Activated CD4-positive, alpha-beta T cell treated with anti-CD3 and anti-CD28 coated beads, Interleukin-2, amount 50 U/mL, for 48 hours (primary cell): ENCODE measurements at places on chromosomes 7 and 10.

DNA sequence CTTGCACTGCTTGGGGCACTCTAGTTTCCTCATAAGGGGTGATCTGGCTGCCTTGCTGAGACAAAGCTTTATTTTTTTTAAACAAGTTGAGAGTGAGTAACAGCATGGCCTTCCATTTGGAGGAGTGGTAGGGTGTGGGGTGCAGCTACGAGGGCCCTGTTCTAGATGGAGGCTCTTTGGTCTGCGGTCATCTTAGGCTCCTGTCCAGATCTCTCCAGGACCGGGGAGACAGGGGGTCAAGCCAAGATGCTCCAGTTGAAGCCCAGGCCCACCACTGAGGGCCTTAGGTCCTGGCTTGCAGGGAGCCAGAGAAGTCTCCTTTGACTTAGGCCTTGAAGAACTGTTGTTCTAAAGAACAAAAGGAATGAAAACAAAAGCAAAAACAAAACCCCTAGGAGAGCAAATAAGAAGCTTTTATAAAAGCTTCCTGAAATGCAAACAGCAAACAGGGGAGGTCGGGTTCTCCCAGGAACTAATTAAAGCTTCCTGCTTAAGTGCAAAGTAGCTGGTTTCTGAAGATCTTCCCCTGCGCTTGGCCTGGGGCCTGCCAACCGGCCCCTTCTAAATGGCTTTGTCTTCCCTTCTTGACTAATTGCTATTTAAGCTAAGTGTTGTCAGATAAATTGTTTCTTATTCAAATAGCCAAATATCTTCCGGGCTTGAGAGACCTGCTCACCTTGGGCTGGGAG is 259.2 kb downstream of the GLRX3 start:
- no peak for DNase-seq

GRCh38 chr10:61438141-61438988 is 14.8 kb downstream of the TMEM26 start:
- DNase-seq: no peak

GRCh38 chr7:143225047-143225446 is 3.2 kb downstream of the TAS2R40 start:
- no peak for DNase-seq

GRCh38 chr10:69716711-69717560 is 84.8 kb upstream of the COL13A1 start:
- peak; percentile 74 for DNase-seq

- DNase-seq: peak; percentile 67
Observed at GRCh38 chr10:14009371-14010100, 321.2 kb downstream of the FRMD4A start.

GRCh38 chr7:157292770-157293412 is 43.9 kb upstream of the DNAJB6 start:
- DNase-seq: no peak

DNA sequence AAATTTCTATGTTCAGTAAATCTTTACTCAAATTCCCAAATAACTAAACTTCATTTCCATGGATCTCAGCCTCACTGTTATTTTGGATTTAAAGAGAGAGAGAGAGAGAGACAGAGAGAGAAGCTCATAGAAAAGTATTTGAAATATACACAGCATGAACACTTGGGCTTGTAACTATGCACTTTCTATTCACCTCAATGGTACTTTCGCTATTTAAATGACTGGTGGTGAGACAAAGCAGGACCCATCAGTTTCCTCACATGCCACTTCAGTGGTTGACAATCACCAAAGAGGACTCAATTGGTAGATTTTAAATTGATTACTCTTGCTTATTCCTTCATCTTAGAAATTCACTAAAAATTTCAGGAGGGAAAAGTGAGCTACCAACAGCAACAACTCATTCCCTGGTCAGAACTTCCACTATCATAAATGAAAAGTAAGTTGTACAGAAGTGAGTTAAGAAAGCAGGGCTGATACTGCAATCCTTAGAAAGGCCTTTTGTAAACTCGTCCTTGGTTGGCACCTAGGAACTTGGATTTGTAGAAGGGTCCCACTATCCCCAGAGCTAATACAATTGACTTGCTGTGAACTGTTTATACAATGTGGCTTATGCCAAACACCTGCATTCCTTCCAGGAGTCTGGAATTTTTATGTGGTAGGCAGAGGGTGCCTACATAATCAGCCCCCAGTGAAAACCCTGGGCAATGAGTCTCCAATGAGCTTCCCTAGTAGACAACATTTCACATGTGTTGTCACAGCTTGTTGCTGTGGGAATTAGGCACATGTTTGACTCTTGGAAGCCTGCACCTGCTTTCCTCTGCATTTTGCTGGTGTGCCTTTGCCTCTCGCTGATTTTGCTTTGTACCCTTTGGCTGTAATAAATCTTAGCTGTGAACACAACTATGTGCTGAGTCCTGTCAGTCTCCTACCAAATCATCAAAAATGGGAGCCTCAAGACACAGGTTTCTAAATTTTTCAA is 10.8 kb downstream of the ERLIN1 start:
- no peak for DNase-seq

DNA sequence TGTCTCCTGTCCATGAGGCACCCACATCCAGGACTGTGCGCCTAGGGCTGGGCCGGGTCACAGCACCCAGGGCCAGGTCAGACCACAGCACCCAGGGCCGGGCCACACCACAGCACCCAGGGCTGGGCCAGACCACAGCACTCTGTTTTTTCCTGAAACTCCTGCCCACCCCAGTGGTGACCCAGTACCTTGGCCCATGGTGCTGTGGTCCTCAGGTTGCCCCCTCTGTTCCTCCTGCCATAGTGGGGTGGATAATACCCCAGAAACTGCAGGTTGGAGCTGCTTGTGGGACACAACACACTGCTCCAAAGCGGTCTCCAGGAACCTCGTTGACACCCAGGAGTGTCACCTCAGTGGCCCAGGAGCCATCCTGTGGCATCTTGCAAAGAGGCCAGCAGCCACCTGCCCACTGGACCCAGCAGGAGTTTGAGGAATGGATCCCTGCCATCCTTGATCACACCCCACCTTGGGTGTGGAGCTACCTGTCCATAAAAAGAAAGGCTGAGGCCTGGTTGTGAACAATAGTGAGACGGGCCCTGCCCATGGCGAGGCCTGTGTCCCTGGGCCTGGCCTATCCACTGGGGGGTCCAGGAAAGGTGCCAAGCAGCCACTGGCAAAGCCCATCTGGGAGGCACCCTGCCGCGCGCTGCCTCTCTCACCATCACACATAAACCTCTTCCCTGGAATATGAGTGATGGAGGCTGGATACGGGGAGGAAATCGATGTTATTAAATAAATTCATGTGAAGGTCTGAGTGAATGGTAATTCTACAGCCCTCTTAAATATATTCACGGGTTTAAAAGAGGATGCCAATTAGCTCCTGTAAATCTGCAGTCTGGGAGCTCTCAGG is 89.0 kb downstream of the NKX6-2 start:
- DNase-seq: no peak

- no peak for DNase-seq
Observed at GRCh38 chr10:22655312-22655981, 58.9 kb downstream of the PIP4K2A start.

GRCh38 chr10:19993714-19994315 is 177.6 kb downstream of the PLXDC2 start:
- DNase-seq: no peak

- DNase-seq: no peak
Observed at GRCh38 chr10:112369495-112370423, 4.2 kb upstream of the ACSL5 start.

DNA sequence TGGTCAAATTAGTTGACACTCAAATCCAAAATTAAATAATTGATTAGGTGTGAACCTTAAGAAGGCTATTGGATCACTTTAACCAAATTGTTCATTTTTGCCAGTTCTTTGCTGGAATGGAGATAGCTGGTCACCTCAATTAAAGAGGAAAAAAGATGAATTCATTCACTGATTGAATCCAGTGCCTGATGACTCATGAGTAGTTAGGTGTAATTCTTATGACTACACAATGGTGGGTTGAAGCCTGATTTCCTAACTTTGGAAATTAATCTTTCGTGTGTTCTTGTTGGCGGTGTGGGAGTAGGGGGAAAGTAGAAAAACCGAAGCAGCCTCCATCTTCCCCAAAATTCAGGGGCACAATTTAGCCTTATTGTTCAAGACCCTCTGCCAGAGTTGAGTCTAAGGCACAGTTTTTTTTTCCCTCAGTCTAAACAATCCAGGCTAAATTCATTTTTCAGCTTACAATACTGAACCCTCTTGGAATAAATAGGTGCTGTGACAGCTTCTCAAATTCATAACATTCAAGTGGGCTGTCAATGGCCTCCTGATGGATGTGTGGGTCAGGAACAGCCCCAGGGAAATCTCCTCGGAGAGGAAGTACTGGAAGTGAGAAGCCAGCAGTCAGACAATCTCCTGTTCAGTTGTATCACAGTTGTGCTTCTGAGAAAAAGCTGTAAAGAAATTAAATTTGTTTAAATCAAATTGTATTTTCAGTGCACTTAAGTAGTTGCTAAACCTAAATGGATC is 356.6 kb downstream of the BBS9 start:
- no peak for DNase-seq

DNA sequence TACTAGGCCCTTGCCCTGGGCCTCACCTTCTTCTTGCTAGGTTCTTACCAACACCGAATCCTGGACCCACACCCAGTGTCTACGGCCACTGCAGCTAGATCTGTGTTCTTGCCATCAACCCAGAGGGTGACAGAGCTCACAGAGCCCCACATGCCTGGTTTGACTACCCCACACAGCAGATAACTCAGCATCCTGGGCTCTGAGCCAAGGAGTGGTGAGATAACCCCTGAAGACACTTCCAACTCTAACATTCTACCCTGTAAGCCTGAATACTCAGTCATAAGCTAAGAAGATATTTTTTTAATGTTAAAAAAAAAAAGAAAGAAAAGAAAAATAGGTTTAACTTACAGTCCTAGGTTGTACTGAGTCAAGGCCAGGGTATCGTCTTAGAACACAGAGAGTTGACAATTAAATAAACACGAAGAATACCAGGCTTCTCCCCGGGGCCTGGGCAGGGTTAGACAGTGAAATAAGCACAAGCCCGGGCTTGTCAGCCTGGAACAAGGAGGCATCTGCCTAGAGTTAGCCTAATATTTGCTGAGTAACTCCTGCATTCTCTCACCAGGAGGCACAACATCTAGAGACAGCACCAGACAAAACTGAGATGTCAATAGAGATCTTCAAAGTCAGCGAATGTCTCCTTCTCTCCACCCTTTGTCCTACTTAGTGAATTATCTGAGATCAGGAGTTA is 556.5 kb upstream of the LRRN3 start:
- DNase-seq: no peak

DNA sequence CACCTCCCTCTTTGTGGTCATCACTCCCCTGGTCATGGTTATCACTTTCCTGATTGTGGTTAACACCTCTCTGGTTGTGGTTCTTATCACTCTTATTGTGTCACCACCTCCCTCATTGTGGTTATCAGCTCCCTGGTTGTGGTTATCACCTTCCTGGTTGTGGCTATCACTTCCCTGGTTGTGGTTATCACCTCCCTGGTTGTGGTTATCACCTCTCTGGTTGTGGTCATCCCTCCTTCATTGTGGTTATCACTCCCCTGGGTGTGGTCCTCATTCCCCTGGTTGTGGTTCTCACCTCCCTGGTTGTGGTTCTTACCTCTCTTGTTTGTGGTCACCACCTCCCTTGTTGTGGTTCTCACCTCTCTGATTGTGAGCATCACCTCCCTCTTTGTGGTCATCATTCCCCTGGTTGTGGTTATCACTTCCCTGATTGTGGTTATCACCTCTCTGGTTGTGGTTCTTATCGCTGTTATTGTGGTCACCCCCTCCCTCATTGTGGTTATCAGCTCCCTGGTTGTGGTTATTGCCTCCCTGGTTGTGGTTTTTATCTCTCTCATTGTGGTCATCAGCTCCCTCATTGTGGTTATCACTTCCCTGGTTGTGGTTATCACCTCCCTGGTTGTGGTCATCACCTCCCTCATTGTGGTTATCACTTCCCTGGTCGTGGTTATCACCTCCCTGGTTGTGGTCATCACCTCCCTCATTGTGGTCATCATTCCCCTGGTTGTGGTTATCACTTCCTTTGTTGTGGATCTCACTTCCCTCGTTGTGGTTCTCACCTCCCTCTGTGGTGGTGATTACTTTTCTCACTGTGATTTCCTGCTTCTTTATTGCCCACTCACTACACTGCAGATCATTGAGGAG is 106.7 kb downstream of the GPR26 start:
- peak; percentile 1 for DNase-seq

DNA sequence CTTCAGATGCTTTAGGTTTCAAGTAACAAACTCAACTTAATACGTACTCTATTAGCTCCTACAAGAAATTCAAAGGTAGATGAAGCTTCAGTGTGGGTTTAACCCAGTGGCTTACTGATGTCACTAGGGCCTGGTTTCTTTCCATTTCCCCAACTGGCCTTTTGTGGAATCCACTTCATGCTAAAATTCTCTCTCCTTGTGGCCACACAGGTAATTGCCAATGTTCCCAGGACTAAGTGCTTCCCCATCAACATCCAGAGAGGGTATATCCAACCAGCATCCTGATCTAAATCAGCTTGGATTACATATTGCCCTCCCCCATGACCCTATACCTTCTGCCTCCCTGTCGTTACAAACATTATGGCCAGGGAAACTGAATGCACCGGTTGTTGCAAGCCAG is 10.7 kb downstream of the FBXL13 start:
- DNase-seq: no peak

DNA sequence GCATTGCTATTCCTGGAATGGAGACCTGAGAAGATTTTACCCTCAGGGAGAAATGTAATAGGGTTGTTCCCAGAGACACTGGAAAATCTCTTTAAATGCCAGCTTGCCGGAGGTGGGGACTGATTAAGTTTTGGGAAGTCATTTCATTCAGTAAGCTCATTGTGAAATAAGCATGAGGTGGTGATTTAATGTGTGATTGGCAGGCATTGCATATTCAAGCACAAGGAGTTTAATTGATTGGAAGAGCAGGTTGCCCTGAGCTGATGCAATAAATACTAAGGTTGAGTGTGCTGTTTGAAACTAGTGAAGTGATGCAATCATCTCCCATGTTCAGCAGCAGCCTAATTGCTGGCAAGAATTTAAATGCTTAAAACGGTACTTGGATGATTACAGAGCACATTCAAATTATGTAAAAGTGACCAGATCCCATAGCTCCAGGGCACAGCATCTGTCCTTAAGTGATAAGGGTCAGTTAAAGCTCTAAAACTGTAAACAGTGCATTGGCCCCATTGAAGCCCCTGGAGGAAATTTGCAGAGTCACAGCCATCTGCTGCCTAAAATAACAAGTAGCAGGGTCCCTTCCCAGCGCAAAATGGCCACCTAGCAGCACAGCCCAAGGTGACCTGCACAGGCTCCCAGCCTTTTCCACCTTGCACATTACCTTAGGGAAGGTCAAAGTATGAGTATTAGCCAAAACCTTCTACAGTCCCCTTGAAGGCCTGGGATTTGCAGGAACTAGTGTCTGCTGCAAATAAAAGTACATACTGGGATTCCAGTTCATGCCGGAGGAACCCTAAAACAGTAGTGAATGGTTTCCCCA is 92.1 kb downstream of the CCDC71L start:
- no peak for DNase-seq

GRCh38 chr10:16016688-16017087 is 156.4 kb upstream of the MINDY3 start:
- DNase-seq: no peak

- DNase-seq: peak; percentile 20
Observed at GRCh38 chr10:110643653-110644597, at the start of gene RBM20. Gene RBM20 (plus strand): TSS chr10:110644336. CDS start chr10:110644455, 119 bp downstream.

DNA sequence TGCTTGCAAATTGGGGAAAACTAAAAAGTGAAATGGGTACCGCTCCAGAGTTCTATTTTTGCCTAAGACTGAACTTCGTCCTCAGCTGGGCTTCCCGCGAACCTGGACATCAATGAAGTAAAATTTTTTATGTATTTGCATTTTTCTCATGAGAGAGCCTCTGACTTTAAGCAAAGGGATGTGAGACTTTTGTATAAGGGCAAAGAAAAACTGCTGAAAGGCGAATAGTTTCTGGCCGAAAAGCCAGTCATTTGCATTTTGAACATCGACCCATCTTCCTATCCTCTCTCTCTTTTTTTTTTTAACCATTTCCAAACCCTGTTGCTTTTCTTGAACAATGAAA is 573 bp downstream of the PMPCB start:
- DNase-seq: no peak
